Left ventricle myocardium superior (tissue), 1 donor: ENCODE measurements at places on chromosomes 4 and X. TPM values are rescaled to one million over a fixed set of nuclear protein-coding genes. Genes with fewer than 3 reads are reported as not detected.

DNA sequence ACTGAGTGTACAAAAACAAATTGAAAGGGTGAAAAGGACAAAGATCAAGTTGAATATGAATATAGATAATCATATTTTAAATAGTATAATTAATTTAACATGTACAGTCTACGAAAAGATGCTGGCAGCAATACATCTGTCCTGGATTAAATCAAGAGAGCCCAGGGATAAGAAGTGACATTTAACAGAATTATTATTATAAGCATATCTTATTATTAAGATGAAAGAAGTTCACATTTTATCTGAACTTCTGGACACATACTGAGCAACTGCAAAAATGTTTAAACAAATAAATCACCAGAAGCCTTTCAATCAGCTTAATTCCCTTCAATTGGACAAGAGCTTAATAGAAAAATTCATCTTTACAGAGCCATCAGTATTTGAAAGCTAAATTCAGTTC, 50.4 kb downstream of the SERTM2 start:
- DNase-seq = no peak

DNA sequence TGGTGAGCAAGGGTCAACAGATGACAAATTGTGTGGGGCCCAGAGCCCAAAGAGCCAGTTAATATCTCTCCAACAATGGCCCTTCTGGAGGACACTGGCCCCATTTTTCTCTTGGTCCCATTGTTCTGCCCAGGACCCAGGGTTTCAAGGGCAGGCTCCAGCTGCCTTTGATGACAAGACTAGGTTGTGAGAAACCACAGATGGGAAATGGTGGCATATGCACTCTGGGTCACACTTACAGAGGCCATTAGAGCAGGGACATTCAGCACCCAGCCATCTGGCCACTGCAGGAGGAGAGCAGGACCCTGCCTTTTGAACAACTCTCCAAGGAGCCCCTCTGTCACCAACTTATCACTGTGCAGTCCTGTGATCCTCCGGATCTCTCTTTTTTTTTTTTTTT, 49.7 kb upstream of the KIAA1210 start:
- no peak for DNase-seq

GRCh38 chr4:188971125-188971524, 831.9 kb downstream of the TRIML1 start:
- no peak for DNase-seq

GRCh38 chrX:152137771-152138387, 498 bp downstream of the MAGEA10 start:
- no peak for DNase-seq

GRCh38 chr4:168498251-168498650, 1.4 kb downstream of the PALLD start:
- DNase-seq = no peak

- no peak for DNase-seq
These were observed 425.2 kb upstream of the FTHL17 start for GRCh38 chrX:31497086-31497485.

- DNase-seq = no peak
These were observed 36.0 kb downstream of the GAB3 start for GRCh38 chrX:154714925-154715324.

- DNase-seq = no peak
These were observed 47.5 kb downstream of the SLITRK2 start for GRCh38 chrX:145865082-145865481.

DNA sequence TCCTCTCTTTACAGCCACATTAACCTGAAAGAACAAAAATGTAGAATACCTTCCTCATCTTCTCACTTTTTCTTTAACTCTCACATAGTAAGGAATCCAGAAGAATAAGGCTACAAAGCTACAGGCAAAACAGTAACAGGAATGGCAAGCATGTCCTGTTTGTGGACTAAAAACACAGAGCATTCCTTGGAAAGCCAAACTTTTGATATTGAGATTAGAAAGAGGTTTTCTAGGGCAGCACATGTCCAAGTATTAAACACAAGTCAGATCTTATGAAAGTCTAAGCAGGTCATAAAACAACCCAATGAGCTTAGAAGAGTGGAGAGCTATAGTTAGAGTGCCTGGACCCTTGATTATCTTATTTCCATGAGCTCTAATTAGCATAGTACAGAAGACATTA, 58.2 kb upstream of the FAM9C start:
- no peak for DNase-seq

GRCh38 chrX:16814597-16814996, 28.3 kb downstream of the TXLNG start:
- no peak for DNase-seq

- DNase-seq = no peak
These were observed 67.0 kb downstream of the HTRA3 start for GRCh38 chr4:8336412-8337075.

GRCh38 chr4:176290520-176290919, 21.5 kb upstream of the ASB5 start:
- DNase-seq = no peak

DNA sequence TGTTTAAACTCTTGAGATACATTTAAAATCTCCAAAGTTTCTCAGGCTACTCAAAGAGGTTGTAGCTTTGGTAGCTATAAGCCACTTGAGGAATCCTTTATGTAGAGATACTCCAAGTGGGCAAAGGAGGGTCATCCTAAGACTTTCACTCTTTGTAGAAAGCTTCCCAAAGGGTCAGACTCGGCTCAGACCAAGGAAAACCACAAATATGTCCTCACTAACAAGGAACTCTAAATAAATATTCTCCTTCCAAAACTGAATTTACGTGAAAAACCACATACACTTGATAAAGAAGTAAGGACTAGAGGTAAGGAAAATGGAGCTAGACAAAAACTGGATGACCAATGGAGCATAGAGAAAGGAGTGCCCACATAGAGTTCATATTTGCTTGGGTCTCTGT, 41.7 kb upstream of the DDX60 start:
- no peak for DNase-seq

GRCh38 chr4:108709234-108709633, 53.6 kb downstream of the ETNPPL start:
- DNase-seq = no peak

DNA sequence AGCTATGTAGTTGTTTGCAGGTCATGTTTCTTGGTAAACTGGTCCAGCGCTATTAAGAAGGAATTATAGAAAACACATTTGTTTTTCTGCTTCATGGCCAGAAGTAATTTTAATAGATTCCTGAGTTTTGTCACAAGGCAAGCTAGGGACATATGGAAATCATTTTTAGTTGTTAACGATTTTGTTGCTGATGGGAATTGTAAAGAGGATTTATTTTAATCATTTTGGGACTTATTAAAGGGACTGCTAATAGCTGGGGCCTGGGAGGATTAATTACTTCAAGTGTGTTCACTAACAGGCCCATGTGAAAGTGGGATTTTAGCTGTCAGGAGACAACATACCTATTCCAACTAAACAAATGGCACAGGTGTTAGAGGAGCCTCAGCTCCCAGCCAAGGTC, 492.0 kb upstream of the ARX start:
- no peak for DNase-seq

- peak; percentile 91 for DNase-seq
These were observed 1.4 kb upstream of the DOK7 start for GRCh38 chr4:3461515-3462291.

DNA sequence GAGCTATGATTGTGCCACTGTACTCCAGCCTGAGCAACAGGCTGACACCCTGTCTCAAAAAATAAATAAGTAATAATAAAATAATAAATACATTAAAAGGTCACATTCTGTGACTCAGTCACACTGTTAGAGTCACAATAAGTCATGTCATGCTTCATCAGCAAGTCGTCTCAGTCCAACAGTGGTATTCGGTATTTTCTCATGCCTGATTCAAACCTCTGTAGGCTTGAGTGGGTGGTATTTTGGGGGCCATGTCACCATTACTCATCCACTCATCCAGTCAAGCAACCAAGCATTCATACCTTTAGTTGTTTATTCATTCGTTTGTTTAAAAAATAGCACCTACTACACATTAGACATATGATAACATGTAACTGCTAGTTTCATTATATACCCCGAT, 46.9 kb downstream of the SUPT20HL2 start:
- no peak for DNase-seq

DNA sequence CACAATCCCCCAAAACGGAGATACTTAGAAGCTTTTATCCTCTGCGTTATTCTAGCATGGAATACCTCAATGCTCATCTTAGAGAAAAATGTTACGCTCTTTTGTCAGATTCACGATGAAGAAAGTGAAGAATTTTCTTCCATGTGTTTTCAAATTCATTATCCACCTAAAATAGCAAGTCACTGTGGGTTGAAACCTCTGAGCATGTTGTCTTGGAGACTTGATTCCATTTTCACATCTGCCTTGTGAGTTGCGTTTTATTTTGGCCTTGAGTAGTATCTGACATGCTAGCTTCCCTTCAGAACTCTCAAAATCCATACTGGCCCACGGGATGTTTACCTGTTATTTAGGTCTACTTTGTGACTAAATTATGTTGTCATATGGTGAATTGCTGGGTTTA, 66.3 kb downstream of the C4orf46 start:
- no peak for DNase-seq

GRCh38 chr4:157204634-157205244, 15.8 kb upstream of the GRIA2 start:
- peak; percentile 35 for DNase-seq

GRCh38 chr4:5708449-5709206, at the start of gene EVC2:
Gene EVC2, minus strand, starts transcription at chr4:5708559. Its CDS starts 46 bp downstream, at chr4:5708513.
- peak; percentile 87 for DNase-seq

DNA sequence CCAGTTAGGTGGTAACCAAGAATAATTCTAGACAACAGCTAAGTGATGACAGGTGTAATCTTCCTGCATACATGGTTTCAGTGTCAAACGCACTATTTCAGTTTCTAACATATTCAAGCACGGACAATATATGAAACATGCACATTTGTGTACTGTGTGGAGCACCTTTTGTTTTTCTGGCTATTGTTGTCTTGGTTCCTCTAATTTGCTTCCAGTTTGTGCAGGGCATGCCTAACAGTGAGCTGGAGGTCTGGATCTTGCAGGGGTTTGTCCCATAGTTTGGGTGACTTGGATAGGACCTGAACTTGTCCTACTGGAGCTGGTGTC, 70.5 kb upstream of the TBC1D9 start:
- no peak for DNase-seq

DNA sequence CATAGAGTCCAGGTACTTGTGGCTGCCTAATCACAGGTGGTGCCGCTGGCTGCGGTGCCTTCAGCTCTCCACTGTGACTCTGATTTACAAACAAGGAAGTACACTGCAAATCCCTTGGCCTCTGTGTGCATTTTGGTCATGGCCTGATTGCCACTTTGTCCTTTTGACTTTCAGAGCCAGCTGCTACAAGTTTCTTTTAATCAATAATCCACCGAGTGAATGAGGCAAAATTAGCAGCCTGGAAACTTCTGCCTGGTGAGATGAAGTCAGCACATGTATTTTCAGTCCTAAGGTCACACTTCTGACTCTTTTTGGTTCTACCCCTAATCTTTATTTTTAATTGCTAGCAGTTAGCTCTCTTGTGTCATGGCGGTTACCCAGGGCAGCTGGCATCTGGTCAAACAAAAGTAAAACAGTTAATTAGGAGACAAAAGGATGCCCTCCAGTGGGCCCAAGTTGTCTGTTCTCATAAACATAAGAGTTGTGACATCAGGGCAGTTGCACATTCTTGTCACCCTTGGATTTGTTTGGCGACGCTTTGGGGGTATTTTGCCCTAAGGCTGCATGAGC, 62.3 kb upstream of the LNX1 start:
- DNase-seq = no peak

DNA sequence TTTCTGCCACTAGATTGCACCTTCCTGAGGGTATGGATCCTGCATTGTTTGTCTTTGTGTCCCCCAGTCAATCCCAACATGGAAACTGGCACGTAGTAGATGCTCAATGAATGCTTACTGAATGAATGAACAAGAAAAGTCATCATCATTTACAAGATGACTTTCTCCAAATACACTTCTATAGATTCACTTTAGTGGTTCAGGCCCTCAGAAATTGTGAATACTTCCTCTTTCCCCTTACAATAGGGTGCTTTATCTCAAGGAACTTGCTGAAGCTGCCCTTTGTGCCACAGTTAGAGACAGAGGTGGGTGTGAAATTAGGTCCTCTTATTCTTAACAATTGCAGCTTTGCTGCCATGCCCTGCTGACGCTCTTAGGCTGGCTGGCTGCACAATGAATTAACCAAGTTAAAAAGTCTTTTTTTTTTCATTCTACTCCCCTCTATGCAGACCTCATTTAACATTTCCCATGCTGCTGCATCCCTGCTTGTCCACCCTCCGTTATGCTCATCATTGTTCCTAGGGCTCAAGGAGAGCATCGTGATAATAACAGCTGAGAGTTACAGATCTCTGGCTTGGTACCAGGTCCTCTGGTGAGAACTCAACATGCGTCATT, 108.0 kb upstream of the ZNF518B start:
- no peak for DNase-seq

DNA sequence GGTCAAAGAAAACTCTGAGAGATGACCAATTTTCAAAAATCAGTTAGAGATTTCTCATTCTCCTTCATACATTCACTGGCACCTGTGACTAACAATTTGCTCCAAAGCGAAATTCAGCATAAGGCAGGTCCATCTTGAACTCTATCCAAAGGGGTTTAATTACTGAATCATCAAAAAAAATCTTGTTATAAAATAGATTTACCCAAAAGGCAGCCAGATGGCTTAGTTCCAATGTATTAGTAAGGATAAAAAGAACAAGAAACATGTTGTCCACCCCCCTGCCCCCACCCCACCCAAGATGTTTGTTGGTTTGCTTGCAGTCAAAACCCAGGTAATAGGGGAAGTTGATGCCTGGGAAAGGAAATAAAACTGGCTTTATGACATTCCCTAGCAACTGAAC, 200.3 kb downstream of the ANTXR2 start:
- DNase-seq = no peak

DNA sequence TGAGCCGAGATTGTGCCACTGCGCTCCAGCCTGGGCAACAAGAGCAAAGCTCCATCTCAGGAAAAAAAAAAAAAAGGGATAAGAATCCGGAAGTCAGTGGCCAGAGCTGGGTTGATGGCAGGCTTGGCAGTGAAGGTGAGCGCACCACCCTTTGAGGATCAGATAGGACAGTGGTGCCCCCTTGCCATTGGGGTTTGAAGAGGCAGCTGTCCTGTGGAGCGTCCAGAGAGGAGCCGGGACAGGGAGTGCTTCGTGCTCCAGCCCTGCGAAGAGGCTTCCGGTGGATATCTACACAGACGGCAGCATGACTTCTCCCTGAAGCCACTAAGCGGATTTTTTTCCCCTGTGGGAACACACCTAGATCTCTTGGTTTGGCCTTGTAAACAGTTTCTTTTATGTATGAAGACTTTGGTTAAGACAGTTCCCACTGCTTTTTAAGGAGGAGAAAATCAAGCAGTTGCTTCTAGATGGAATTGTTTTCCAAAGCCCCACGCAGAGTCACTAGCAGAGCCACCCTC, 6.5 kb downstream of the TBC1D14 start:
- no peak for DNase-seq

Gene PLAC8
- total RNA-seq = 1.1 TPM

Gene SLC49A3
- total RNA-seq = 12.6 TPM

Gene DGKK
- total RNA-seq = not detected

Gene STATH
- total RNA-seq = not detected

Gene PPEF1
- total RNA-seq = 0.25 TPM

Gene TTC29
- not detected for total RNA-seq

Gene SMIM31
- not detected for total RNA-seq

Gene SLC9B1
- total RNA-seq = 0.20 TPM
